Hematopoietic multipotent progenitor cell treated with erythropoietin and hydrocortisone succinate and interleukin-3 and kit ligand, for 6 days (in vitro differentiated cells): ENCODE measurements at places on chromosomes 5 and 9.
A peak's percentile ranks its signal among the peaks of the same experiment; 100 is the strongest.

- no peak for DNase-seq
These were observed 131.8 kb upstream of the IER5L start for GRCh38 chr9:129309906-129310305.

DNA sequence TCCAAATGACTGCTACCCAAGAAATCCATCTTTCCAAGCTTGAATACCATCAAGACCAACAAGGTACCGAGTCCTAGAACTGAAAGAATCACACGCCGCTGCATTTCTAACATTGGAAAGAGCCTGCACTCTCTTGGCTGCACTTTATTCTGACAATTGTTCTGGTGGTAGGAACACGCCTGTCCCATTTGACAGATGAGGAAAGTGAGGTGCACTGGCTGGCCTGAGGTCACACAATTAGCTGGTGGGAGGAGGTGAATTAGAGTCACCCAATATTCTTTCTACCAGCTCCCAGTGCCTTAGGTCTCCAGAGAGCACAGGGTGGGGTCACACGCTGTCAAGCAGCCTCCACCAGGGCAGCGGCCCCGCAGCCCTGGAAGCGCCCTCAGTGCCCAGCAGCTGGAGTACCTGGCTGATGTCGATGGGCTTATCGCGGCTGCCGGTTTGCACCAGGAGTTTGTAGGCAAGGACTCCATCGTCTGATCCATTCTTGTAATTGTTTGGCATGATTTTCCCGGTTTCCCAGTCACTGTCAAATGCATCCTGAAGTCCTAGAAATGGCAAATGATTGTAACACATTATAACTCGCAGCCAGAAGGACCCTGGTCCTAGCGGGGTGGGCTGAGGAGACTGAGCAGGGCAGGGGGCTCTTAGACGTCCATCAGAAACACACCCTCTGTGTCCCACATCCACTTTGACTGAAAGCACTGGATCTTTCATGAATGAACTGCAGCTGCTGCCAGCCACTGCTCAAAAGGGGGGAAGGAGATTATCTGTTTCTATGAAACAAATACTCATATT, 55.1 kb downstream of the PTCH1 start:
- no peak for DNase-seq

DNA sequence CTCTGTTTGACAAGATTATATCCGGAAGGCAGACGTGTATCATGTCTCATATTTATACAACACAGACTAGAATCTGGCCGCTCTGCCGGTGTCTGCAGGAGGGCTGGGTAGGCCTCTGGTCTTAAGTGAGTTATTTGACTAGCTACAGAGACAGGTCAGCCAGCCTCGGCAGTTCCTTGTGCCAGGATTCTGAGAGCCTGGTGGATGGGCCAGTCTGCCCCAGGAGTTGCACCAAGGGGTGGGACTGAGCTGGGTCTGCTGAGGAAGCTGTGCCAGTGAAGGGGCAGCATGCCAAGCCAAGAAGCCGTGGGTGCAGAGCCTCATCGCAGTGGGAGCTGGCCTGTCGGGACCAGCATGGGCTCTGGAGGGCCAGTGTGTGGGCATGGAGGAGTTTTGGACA, 7.1 kb downstream of the SNX18 start:
- no peak for DNase-seq

DNA sequence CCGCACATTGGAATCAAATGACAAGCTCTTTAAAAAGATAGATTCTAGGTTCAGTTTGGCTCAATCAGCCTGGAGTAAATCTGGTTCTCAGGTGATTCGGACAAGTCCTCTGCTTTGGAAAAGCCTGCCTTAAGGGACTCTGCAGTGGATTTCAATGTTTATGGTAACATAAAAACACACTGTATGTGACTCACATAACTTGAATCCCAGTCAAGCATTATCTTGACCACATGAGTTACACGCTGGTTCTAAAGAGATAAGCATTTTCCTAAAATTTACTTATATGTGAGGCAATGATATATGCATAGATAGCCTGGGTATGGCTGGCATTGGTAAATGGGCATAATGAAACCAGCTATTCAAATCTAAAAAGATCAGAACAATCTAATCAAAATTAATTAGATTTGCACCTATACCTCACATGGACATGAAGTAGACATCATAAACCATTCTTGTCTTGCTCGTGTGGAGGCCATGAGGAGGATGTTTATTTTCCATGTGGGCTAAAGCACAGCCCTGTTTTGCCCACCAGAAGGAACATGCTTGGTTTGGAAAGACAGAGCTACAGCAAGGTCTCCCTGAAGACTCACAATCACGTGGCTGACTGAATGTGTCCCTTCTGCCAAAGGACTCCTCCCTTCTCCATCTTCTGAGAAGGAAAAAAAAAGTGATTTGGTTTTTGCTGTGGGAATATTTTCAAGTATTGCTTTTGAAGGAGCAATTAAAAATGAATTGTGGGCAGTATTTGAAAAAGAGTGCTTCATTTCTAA, 351.7 kb downstream of the DIRAS2 start:
- no peak for DNase-seq

- DNase-seq: no peak
These were observed 408.2 kb upstream of the PTGER4 start for GRCh38 chr5:40271476-40271875.

DNA sequence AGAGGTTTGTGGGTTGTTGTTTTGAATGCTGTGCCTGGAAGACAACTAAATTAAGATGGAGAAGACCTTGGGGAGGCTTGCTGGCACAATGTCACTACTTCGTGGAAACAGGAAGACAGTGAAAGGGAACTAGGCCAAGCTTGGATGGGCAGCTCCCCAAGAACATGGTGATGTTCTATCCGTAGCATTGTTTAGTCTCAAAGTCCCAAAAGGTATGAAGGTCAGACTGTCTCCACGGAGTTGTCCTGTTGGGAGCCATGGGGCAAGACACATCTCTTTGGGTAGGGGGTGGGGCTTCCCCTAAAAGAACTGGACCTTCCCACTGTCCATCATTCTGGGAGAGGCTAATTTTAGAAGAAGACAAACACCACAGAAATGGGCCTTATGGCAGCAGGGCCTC, 140.5 kb downstream of the ENTREP1 start:
- no peak for DNase-seq

- no peak for DNase-seq
These were observed 29.6 kb upstream of the ASTN2 start for GRCh38 chr9:117444501-117444900.

DNA sequence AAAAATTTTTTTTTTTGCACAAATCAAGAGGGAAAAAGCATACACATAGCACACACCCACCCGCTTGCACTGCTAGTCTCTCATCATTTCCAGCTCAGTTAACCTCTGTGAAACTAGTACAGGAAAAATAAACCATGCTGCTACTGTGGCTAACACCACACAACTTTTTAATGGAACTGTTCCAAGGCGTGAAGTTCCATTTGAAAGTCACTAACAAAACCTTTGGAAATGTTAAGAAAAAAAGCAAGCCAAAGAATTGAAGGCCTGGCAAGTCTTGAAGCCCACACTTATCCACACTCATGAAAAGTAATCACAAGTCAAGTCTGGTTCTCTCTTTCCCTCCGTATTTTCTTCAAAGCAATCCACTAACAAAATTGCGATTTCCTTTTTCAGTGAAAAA, 116.3 kb downstream of the FANCC start:
- DNase-seq: no peak

DNA sequence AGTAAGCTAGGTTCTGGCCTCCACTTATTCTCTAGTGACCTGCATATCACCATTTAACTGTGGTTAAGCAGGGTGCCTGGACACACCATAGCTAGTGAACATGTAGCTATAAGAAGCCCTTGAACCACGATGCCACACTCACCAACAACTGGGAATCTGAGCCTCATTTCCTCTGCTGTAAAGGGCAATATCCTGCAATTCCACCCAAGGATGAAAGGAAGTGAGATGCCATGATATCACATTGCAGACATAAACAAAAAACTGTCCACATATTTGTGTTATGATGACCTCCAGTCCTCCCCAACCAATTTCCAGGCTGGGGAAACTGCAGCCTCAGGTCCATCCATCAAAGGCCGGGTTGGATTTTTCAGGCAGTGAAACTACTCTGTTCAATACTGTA, 10.4 kb downstream of the TNIP1 start:
- DNase-seq: no peak

DNA sequence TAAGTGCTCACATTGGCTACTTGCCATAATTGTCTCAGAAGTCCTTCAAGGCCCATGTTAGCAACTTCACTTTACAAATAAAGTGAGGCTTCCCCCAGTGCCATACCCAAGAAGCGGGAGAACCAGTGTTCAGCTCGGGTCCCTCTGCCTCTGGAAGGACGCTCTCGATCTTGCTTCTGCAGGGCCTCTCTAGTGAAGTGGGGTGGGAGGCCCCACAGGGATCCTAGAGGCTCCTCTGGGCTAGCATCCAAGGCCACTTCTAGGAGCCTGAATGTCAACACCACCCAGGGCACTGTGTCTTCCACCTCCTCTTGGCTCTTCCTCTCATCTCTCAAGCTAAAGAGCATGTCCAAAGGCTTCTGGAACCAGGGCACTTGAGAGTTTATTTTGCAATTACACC, 282.5 kb downstream of the GADD45G start:
- DNase-seq: no peak

GRCh38 chr5:36635721-36636390, 29.4 kb downstream of the SLC1A3 start:
- DNase-seq: no peak

GRCh38 chr5:122259995-122260394, 52.0 kb upstream of the SNCAIP start:
- DNase-seq: no peak

GRCh38 chr9:70551396-70551795, 136.9 kb upstream of the KLF9 start:
- no peak for DNase-seq

GRCh38 chr9:75532233-75533050, 358.0 kb upstream of the PCSK5 start:
- DNase-seq: no peak

- peak; percentile 52 for DNase-seq
These were observed 3.1 kb downstream of the DCP2 start for GRCh38 chr5:112979723-112980122.

DNA sequence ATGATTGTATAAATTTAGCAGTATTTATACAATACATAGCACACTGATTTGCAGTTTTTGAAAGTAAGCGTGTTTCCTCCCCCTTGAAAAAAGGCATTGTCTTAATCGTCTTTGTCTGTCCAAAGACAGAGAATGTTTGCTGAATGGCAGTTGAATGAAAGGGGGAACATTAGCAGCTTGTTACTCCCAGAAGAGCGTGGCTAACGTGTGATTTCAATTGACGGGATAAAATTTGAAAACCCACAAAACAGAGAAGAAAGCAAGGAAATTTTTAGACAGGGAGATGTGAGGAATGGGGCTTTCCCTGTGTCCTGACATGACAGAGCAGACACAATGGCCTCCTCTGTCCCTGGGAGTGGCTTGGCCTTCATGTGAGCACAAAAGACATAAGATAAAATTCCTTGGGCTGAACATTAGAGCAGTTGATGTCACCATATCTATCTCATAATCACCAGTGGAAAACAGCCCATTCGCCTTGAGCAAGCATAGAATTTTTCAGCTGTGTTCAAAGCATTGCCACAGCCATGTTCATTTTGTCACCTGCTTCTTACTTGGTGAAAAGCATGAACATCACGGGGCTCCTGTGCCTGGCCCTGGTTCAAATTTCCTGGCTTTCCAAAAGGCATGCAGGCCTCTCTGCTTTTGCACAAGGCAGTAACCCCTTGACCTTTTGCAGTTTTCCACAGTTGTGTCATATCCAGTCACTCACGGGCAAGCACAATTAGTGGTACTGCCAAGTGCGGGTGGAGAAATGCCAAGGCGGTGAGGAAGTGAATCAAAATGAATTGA, 126.9 kb downstream of the TLE1 start:
- no peak for DNase-seq

DNA sequence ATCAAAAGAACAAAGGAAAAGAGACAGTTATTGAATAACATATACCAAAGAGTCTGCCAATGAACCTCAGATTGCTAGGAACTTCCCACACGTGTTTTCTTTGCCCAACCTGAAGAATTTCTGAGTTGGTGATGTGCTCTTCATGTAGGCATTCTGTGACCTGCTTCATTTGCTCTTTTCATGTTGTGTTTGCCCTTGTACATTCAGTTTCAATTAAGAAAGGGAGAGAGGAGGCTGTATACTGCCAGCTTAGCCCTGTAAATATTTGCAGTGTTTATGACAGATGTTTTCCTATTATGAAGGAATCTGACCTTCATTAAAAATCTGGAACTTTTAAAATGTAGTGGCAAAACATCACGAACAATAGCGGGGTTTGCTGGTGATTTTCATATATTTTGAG, 168.5 kb downstream of the GAS1 start:
- no peak for DNase-seq

GRCh38 chr5:153080940-153081339, 409.5 kb upstream of the GRIA1 start:
- DNase-seq: no peak

GRCh38 chr5:93017849-93018248, 563.2 kb downstream of the NR2F1-AS1 start:
- DNase-seq: no peak

DNA sequence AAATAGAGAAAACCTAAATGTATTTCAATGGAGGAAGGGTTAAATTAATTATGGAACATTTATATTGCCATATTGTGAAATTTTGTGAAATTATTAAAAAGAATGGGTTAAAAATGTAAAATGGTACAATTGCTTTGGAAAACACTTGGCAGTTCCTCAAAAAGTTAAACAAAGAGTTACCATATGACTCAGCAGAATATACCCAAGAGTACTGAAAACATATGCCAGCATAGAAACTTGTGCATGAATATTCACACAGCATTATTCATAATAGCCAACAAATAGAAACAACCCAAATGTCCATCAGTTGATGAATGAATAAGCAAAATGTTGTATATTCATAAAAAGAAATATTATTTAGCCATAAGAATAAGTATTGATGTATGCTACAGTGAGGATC, 181.0 kb upstream of the MAST4 start:
- DNase-seq: peak; percentile 39
